Smooth muscle cell of the brain vasculature (primary cell): ENCODE measurements at places on chromosomes 1 and 21.

DNA sequence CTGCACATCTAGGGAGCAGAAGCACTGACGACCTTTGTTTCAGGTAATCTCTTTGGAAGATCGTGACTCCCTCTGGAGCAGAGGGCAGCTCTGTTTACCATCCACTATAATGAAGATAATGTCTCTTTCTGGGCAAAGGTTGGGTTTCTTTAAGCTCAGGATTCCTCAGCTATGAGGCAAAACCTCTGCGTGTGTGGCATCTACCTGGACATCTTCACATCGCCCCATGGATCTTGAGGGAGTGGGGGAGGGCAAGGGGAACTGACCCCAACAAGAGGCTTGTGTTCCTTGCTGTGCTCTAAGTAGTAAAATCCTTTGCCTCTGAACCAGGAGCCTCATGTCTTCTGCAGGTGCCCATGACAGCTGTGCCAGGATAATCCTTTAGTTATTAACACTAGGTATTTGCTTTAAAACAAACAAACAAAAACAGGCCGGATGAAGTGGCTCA lies 19.6 kb downstream of the SPATA45 start:
- no peak for DNase-seq

DNA sequence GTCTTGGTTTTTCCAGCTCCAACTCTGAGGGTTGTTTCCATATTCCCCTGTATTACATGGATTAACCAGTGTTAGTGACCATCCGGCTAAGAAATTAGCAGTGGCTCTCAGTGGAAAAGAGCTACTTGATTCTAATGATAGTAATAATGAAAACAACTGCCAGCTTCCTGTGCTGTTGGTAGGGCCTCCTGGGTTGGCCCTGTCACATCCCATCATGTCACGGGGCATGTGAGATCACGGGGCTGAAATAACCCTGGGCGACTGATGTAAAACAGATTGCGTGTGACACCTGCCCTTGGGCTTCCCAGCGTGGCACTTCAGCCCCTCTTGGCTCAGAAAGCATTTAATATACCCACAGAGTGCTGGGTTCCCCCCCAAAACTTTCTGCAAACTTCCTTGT lies 149.0 kb downstream of the ROR1 start:
- no peak for DNase-seq

GRCh38 chr1:155645648-155646047 lies 35.6 kb downstream of the MSTO1 start:
- no peak for DNase-seq

GRCh38 chr1:223074445-223075300 lies 68.4 kb downstream of the TLR5 start:
- no peak for DNase-seq

DNA sequence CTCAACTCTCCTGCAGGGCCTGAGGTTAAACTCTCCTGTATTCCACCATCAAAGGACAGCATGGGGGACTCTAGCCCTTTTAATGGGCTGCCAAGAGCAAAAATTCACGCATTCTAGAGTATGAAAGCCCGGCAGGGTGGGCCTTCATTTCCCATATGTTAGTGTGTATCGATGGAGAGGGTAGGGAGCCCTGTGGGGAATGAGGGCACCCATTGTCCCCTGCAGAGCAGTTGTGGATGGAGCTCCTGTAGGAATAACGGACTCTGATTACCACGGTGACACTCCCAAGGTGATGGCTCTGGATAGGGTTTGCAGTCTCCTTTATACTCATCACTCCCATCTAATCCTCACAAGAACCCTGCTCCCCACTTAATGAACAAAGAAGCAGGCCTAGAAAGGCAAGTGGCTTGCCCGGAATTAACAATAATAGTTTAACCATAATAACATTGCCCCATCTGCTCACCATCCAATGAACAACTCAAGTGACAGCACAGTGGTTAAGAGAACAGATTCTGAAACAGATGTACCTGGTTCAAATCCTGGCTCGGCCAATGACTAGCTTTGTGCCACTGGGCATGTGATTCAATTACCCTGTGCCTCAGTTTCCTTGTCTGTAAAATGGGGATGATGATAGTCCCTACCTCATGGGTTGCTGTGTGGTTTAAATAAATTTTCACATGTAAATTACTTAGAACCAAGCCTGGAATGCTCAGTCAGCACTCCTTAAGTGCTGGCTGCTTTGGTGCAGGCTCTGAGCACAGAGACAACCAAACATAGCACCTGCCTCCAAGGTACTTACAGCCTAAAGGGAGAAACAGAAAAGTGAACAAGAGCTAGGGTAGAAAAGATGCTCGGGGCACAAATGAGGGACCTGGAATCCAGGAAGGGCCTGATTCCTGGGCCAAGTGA lies 29.0 kb downstream of the HIVEP3 start:
- no peak for DNase-seq
